ENCODE measurements at places on chromosomes 2 and 18.
A peak's percentile ranks its signal among the peaks of the same experiment; 100 is the strongest.

DNA sequence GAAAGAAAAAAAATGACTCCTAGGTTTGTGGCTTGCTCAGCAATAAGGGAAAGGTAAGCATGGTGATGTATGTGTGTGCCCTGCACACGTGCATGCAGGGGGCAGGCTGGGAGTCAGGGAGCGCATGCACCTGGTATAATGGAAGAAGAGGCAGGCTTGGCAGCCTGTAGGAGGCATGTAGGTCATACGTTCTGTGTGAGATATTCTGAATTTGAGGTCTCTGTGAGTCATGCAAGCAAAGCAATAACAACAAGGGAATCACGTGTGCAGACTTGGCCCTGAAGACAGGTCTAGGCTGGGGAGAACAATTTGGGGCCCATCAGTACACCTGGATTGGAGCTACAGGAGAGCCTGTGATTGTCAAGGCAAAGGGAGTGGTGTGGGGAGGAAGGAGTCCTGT is 94.5 kb upstream of the TTC39C start:
- no peak for DNase-seq

GRCh38 chr18:35029770-35030169 is 11.4 kb upstream of the MAPRE2 start:
- DNase-seq: no peak

DNA sequence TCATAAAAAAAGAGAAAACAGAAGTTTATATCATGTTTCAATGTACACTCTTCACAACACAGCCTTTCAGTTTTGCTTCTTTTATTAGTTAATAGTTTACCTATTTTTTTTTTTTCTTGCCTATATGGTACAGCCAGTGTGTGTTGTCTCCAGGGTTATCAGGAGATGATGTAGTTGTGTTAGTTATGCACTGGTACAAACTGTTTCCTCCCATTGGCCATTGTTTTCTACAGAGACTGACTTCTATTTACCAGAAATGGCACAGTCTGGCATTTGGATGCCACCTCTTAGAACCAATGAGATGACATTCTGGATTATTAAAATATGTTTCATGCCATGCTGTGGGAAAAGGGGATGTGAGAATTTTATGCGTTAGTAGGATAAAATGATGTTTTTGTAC is 339.4 kb downstream of the PLCL1 start:
- no peak for DNase-seq

- no peak for DNase-seq
Measured at GRCh38 chr18:57640236-57640635, 18.6 kb upstream of the NARS1 start.

DNA sequence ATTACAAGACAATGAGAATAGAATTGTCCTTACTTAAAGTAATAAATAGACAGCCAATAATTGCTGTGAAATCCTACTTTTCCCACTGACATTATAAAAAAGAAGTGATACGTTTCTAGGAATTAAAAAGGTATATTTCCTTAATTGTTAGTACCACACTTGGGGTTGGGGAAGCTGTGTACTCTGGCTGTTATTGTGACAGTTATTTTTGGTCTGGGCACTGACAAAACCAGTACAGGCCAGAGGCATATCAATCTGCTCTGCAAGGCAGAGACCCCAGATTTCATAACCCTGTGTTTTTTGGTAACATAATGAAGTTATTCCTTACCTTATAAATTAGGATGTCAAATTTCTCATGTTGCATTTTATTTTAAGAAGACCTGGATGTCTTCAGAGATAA is 66.5 kb downstream of the RAB10 start:
- DNase-seq: no peak

DNA sequence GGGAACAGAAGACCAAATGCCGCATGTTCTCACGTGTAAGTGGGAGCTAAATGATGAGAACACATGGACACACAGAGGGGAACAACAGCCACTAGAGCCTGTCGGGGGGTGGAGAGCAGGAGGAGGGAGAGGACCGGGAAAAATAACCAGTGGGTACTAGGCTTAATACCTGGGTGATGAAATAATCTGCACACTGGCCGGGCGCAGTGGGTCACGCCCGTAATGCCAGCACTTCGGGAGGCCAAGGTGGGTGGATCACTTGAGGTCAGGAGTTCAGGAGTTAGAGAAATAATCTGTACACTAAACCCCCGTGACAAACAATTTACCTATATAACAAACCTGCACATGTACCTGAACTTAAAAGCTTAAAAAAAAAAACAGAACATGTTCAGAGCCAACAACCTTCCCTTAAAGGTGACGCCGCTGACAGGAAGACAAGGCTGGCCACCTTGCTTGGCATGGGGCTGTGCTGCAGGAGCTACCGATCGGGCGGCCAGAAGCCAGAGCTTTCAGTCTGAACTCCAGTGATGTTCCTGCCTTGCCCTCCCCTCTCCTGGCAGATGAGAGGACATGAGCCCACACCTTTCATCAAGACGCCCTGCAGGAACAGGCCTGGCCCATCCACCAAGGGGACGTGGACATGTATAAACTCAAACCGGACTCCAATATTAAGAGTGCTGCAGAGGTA is 11.2 kb downstream of the SLC66A2 start:
- no peak for DNase-seq

DNA sequence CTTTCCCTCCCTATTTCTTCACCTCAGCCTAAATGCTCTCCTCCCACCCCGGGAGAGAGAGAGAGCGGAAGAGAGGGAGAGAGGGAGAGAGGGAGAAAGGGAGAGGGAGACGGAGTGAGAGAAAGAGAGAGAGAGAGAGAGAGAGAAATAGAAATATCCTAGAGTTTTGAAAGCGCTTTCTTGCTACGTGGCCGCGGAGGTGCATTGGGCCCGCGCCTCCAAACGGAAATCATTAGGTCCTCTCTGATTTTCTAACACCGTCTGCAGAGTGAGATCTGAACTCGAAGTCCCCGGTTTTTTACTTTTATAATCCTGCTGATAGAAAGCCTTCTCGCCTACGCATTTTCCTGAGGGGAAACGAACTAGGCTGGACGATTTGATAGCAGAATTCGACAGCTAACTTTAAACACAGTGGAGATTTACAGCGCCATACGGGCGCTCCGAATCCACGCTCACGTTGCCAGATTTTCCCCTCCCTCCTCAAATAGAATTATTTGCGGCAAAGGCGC is 903 bp upstream of the EVX2 start:
- DNase-seq: no peak

GRCh38 chr2:197140045-197140444 is 170.5 kb downstream of the ANKRD44 start:
- no peak for DNase-seq

- no peak for DNase-seq
Measured at GRCh38 chr2:24403168-24403831, 43.0 kb upstream of the ITSN2 start.

DNA sequence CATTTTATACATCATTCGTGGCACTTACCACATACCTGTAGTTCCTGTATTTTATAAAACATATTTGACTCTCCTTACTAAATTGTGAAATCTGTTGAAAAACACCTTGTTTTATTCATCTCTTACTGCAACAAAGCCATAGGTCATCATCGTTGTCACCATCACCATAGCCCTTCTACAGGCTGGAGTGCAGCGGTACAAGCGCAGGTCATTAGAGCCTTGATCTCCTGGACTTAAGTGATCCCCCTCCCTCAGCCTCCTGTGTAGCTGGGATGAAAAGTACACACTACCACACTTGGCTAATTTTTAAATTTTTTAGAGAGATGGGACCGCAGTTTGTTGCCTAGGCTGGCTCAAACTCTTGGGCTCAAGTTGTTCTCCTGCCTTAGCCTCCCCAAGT is 184.2 kb downstream of the PHLPP1 start:
- no peak for DNase-seq

DNA sequence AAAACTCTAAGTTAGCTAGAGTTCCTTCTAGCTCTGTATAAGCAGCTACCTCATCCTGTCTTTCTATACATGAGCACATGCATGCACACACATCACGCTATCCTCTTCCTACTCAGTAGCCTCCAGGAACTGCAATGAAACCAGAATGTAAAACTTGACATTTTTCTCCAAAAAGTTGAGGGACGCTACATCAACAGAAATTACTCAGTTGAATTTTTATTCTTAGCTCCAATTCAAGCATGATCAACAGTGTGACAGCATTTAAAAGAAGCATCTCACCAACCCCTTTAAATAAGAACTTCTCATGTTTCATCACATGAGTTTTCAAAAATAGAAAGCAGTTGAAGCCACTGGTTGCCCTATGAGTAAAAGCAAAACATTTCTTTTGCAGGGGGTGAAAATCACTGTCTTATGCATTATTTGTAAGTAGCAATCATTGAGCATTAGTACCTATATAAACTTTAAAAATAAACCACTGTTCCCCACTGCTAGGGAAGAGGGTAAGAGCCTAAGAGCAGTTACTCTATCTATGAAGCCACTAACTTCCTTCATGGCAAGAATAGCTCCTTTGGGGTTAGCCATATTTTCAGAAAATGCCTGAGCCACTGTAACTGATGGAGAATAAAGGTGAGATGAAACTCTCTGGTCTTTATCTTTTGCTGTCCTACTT is 77.9 kb upstream of the ARL5A start:
- DNase-seq: no peak

GRCh38 chr2:18623782-18624181 is 34.4 kb upstream of the NT5C1B start:
- no peak for DNase-seq

DNA sequence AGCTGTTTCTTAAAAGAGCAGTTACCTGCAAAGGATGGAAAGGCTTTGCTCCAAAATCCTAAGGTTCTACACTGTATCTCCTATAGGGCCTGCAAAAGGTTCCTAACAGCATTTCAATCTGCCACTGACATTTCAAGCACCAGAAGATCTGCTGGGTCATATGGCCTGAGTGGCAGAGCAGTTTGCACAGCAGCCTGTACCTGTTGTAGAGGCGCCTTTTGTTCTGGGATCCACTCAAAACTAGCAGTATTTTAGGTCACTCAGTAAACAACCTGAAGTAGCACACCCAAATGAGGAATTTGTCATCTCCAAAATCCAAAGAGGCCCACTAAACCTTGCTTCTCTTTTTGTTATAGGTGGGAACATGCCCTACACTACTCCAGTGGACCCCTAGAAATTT is 6.2 kb downstream of the FAM210A start:
- DNase-seq: no peak

DNA sequence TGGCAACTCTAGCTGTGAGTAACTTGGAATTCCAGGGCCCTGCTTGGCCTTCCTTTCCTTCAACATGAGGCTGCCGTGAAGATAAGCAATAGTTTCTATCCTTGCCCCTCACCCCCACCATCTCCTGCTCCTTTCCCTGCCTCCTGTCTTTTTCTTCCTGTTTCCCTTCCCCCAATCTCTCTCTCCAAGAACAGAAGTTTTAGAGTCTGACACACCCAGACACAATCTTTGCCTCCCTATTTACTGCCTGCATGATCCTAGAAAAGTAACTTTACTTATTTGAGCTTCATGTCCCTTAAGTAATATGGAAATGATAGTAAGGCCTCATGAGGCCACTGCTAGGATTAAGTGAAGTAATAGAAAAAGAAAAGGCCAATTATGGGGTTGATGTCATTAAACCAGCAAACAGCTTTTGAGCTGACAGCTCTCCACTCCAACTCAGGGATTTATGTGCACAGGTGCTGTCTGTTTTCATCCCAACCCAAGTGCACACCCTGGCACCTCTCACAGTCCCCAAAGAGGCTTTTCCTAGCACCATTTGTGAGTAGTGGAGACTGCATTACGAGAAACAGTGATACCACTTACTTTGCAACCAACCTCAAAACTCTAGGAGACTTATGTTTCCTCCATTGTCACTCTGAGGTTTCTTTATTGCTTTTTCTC is 123.7 kb upstream of the SIX3 start:
- no peak for DNase-seq

- DNase-seq: peak; percentile 18
Measured at GRCh38 chr2:6928452-6928851, 11.2 kb downstream of the RNF144A start.

- no peak for DNase-seq
Measured at GRCh38 chr18:54964741-54965140, 5.5 kb upstream of the CCDC68 start.

- DNase-seq: no peak
Measured at GRCh38 chr2:95670686-95671085, 78.9 kb downstream of the TRIM43 start.

- no peak for DNase-seq
Measured at GRCh38 chr2:70456585-70457495, 96.8 kb downstream of the TGFA start.

- DNase-seq: no peak
Measured at GRCh38 chr2:235694721-235695601, 201.1 kb downstream of the AGAP1 start.

DNA sequence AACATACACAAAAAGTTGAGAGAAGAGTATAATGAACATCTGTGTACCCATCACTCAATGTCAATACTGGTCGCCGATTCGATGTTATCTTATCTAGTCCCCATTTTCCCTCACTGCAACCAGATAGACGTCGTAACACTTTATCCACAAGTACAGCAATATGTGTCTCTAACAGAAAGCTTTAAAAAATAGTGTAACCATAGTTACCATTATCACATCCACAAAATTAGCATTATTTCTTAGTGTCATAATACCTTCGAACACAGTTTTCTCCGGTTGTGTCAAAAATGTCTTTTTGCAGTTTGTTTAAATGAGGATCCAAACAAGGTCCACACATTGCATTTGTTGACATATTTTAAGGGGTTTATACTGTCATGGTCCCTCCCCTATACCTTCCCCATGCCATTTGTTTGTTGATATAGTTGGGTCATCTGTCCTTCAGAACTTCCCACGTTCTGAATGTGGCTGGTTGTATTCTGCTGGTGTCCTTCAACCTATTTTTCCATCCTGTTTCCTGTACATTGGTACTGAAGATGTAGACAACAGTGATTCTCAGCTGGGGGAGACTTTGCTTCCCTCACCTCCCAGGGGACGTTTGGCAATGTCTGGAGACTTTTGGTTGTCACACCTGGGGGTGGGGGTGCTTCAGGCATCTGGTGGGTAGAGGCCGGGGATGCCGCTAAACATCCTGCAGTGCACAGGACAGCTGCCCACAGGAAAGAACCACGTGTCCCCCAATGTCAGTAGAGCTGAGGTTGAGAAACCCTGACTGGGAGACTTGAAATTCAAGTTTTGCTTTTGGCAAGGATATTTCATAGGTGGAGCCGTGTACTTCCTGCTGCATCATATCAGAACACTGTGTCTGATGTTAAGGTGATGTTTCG is 72.7 kb upstream of the SPRED2 start:
- DNase-seq: no peak

GRCh38 chr18:54787616-54788015 is 40.7 kb upstream of the RAB27B start:
- DNase-seq: no peak

DNA sequence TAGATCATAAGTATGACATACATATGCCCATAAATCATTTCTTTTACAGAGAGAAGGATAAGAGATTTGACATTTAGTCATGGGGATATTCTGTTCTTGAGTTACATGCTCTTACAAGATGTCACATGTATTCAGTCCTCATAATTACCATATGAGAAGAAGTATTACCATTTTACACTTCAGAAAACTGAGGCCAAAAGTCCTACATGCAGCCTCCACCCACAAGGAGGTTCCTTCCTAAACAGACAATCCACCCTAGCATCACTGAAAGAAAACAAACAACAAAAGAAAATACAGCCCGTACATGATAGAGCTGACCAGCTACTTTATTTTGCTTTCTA is 335.1 kb downstream of the SETBP1 start:
- DNase-seq: peak; percentile 16

- DNase-seq: no peak
Measured at GRCh38 chr2:160634436-160634835, 140.8 kb upstream of the RBMS1 start.

- DNase-seq: no peak
Measured at GRCh38 chr2:101361121-101361520, 26.2 kb downstream of the CREG2 start.

GRCh38 chr2:165827921-165828276 is 33.9 kb upstream of the GALNT3 start:
- no peak for DNase-seq

GRCh38 chr2:100614455-100615000 is 51.7 kb downstream of the PDCL3 start:
- no peak for DNase-seq
